ENCODE measurements at places on chromosomes 6 and 20.
A peak's percentile ranks its signal among the peaks of the same experiment; 100 is the strongest.

- no peak for DNase-seq
These were observed 12.8 kb downstream of the UNC93A start for GRCh38 chr6:167303675-167304625.

DNA sequence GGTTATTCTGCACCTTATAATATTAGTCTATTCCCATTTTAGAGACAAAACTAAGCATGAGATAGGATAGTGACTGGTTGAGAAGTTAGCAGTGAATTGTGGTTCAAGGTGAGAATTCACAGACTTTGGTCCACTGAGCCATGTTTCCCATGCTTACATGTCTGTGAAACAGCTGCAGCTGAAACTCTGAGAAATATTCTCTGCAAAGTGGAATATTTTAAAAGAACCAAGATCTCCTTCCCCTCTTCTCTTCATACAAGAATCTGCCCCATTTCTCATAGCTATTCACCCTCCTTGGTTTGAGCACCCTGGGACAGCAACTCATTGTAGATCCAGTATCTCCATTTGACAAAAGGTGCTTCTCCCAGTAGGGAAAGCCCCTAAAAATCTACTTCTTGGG lies 70.2 kb upstream of the TMEM170B start:
- DNase-seq, result no peak

DNA sequence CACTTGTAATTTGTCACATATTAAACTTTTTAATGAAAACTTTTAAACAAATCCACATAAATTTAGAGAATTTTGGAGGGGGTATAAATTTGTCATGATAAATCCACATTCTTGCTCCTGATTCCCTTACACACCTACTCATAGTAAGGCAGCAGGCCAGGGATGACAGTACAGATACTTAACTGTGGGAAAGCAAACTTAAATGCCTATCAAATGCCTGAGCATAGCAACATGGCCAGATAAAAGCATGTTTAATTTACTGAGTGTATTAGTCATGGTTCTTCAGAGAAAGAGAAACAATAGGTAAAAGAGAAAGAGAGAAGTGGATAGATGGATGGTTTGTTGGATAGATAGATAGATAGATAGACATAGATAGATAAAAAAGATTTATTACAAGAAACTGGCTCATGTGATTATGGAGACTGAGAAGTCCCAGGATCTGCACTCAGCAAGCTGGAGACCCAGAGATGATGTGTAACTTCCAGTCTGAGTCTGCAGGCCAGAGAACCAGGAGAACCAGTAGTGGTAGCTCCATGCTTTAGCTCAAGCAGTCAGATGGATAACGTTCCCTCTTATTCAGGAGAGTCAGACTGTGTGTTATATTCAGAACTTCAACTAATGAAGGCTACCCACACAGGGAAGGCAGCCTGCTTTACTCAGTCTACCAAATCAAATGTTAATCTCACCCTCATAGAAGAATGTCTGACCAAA lies 15.9 kb upstream of the ADGRF1 start:
- DNase-seq, result peak; percentile 64

- peak; percentile 75 for DNase-seq
These were observed 12.5 kb downstream of the PRDM1 start for GRCh38 chr6:106098383-106099234.

GRCh38 chr20:31488115-31488514 lies 13.0 kb downstream of the REM1 start:
- DNase-seq, result no peak

DNA sequence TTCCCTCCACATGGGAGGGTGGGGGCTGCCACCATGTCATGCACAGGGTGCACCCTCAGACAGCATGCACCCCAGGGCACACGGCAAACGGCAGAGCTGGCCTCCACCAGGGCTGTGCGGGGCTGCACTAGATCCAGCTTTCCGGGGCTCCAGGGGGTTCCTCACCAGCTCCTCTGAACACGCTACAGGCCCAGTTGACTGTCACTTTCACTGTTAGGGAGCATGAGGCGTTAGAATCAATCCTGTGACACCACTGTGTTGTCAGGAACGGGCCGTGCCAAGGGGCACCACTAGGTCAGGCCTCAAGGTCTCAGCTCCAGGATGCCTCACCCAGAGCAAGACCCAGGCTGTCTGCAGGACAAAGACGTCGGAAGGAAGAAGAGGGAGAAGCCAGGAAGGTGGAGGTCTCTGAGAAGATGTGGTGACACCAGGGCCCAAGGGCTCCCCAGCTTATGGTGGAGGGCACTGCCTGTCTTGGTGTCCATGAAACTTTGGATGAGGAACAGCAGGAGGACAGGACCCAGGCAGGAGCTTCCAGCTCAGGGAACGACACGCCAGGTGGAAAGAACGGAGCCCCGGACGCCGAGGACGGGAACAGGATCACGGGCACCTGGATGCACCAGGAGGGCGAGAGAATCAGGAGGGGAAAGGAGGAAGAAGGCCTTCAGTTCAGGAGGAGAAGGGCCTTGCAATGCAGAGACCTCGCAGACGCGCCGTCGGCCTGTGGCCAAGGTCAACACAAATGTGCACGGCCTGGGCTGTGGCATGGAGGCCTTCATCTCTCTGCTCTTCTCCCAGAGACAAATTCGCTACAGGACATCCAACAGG lies 49.5 kb downstream of the YTHDF1 start:
- DNase-seq, result no peak

DNA sequence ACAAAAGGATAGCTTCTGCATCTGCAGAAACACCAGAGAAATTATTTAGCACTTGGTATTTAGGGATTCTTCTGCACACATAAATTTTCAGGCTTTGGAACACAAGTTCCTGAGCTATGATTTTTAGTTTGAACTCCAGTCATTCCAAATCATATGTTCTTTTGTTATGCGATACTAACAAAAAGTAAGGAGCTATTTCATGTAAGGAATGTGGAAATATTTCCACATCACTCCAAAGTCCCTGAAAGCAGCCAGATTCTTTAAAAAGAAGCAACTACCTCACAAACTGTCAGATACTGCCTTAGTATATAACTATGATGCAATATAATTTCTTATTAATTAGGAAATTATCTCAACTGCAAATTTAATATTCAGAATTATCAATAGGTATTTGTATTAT lies 106.9 kb downstream of the RNGTT start:
- peak; percentile 11 for DNase-seq

DNA sequence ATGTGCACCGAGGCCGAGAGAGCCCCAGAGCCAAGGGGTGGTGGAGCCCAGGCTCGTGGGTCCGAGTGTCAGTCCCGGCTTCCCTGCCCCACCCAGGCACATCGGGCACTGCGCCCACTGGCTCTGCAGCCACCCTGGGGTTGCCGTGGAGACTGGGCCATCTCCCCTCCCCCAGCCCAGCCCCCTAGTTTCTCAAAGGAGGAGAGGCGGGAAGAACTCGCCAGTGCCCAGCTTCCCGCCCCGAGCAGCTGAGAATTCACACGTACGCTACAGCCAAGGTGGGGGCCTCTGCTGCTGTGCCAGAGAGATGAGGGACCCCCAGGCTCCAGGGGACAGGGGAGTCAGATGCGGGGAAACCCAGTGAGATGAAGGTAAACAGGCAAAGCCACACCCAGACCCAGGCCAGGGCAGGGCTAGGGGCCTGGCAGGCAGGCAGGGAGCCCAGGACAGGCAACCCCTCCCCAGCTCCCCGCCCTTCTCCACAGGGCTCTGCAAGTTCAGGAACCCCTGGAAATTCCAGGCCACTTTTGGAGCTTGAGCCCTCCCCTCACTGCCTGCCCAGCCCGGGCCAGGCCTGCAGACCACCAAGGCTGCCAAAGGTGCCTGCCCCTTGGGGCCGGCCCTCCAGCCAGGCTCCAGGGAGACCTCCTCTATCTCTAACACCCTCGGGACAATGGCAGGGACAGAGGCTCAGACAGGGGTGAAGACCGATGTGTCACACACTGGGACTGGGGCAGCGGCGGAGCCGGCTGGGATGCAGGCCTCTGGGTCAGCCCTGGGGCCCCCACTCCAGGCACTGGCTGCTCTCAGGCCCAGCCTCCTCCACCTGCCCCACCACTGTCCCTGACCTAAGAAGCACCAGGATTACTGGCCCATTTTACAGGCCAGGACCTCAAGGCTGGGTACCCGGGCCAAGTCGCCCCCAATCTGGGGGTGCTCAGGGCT lies 6.0 kb downstream of the LAMA5 start:
- DNase-seq, result no peak

DNA sequence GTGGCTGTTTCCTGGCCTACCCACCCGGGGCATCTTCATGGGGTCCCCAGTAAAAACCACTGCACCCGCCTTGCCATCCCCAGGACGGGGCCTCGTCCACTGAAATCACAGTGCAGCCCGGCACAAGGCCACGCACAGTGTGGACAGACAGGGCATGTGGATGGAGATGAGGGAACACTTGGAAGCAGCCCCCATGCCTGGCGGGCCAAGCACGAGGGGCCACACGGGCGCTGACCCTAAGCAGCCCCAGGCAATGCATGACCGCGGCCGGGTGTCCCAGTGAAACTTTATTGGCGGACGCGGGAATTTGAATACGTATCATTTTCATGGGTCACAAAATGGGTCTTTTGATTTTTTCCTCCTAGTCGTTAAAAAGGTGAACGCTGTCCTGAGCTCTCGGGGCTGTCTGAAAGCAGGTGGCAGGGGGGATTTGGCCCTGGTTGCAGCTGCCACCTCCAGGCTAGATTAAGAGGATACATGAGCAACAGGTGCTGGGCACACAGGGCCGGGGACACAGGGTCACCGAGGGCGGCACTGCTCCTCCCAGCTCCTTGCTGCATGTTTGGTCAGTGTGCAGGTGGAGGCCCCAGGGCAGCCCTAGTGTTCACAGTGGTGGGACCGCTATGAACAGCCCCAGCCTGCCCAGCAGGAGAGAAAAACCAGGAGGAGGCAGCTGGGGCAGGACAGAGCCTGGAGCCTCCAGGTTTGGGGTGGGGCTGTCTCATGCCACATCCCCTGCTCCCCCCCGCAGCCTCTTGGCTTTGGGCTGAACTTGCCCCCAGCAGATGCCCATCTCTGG lies 74.9 kb upstream of the SLCO4A1 start:
- no peak for DNase-seq

GRCh38 chr6:1018041-1018440 lies 293.9 kb upstream of the FOXQ1 start:
- DNase-seq, result no peak

- DNase-seq, result no peak
These were observed 123.3 kb downstream of the ZFAND3 start for GRCh38 chr6:37942606-37943376.
